ENCODE measurements at places on chromosomes 1 and 21. TPM values are rescaled to one million over a fixed set of nuclear protein-coding genes. Genes with fewer than 3 reads are reported as not detected.

- DNase-seq, result no peak
These were observed 47.4 kb downstream of the LGR6 start for GRCh38 chr1:202240956-202241355.

DNA sequence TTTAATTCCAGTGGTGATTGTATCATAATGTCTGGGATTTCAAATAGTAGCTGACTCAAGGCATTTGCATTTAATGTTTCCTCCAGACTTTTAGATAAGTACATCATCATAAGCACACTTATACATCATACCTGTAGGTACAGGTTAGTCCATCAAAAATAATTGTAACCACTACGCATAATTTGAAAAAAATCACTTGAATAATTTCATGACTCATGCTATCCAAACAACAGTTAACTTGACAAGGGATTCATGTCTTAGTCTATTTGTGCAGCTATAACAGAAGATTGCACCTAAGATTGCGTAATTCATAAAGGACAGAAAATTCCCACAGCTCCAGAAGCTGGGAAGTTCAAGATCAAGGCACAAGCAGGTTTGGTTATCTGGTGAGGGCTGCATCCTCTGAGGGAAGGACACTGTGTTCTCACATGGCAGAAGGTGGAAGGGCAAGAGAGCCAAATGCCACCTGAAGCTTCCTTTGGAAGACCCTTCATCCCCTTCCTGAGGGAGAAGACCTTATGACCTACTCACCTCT, 801.7 kb upstream of the BRINP3 start:
- DNase-seq, result no peak

GRCh38 chr1:153919876-153920852, 2.6 kb downstream of the GATAD2B start:
- DNase-seq, result no peak

VWA5B1 gene
- polyA plus RNA-seq, result 0.70 TPM

DNA sequence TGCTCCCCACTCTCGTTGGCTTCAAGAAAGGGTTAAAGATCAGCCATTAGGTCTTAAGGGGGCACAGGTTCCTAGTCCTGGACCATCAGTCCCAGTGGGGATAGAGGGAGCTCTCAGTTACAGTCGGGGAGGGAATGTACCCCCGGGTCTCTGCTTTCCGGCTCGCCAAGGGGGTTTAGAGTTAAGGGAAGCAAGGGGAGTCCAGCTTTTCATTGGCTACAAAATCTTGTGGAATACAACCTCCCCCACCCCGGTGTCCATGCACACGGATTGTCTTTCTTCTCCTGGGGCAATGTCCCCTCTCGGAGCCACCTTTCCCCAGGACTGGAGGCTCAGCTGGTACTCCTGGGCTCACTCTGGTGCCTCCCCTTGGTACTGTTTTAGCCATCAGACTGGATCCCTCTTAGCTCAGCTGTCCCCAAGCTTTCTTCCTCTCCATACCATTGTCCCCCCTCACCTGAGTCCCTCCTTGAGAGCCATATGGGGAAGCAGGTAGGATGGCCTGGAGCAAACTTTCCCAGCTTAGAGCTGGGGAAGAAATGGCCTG, at the start of gene A3GALT2:
A3GALT2 (minus strand) TSS at position 480 of the 547 bp plus-strand sequence; CDS start at position 480, 0 bp downstream.
- no peak for DNase-seq
